ENCODE measurements at places on chromosomes 12 and 14.

DNA sequence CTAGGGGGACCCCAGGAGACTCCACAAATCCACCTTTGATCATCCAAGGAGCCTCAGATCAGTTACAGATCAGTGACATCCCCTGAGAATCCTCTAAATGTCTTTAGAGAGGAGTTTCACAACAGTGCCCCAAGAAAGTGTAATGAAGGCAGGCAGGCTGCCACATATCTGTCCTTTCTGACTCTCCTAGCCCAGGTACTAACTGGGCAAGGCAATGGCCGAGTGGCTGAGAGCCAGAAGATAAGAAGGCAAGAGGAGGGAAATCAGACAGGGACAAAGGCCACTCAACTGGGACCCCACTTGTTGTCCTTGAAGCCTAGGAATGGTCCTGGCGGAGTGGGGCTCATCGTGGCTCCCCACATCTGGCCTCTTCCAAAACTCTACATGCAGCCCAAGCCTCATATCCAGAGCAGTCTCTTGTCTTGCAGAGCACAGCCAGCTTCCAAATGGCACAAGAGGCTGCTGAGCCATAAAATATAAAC is 11.6 kb downstream of the ACTN1 start:
- no peak for DNase-seq

DNA sequence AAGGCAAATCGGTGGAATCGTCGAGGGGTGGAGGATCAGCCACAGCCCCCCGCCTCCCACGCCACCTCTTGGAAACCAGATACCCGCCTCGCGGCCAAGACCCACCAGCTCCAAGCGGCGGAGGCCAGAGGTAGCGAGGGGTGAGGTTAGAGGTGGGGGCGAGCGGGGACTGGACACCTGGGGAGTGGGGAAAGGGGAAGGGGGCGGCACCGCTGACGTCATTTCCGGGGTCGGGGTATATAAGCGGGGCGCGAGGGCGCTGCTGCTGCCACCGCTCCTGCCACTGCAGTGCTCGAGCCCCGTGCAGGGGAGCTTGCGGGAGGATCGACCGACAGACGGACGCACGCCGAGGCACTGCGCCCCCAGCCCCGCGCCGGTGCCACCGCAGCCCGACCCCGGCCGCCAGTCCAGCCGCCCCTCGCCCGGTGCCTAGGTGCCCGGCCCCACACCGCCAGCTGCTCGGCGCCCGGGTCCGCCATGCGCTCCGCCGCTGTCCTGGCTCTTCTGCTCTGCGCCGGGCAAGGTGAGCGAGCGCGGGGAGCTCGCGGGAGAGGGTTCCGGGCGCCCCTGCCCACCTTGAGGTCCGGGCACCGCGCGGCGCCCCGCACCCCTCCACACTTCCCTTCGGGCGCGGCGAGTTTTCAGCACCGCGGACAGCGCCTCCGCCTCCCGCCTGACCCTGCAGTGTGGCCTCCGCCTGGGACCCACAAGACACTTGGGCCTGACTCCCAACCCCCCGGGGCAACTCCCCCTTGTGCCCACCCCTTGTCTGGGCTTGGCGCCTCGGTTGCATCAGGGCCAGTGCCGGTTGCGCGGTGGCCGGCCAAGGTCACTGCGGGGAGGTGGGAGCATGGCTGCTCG is at the start of gene CHGA:
CHGA (plus strand) TSS at position 268 of the 861 bp plus-strand sequence; CDS start at position 478, 210 bp downstream.
- peak; percentile 23 for DNase-seq

- no peak for DNase-seq
Measured at GRCh38 chr12:4074129-4074528, 199.4 kb upstream of the CCND2 start.

DNA sequence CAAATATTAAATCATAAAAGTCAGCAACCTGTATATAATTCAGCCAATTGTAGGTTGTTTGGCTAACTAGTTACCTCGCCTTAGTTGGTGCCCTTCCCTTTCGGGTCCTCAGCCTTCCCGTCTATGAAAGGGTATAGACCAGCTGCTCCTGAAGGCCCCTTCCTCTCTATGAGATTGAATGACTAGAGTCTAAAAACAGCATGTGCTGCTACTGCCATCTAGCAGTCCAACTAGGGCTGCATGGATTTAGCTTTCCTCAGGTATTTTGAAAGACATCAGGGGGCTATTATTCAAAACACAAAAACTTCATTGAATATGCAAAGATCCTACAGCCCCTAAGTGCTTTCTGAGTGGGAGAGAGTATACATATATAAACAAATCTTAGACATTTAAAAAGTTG is 37.0 kb upstream of the TMEM263 start:
- DNase-seq, result peak; percentile 45

DNA sequence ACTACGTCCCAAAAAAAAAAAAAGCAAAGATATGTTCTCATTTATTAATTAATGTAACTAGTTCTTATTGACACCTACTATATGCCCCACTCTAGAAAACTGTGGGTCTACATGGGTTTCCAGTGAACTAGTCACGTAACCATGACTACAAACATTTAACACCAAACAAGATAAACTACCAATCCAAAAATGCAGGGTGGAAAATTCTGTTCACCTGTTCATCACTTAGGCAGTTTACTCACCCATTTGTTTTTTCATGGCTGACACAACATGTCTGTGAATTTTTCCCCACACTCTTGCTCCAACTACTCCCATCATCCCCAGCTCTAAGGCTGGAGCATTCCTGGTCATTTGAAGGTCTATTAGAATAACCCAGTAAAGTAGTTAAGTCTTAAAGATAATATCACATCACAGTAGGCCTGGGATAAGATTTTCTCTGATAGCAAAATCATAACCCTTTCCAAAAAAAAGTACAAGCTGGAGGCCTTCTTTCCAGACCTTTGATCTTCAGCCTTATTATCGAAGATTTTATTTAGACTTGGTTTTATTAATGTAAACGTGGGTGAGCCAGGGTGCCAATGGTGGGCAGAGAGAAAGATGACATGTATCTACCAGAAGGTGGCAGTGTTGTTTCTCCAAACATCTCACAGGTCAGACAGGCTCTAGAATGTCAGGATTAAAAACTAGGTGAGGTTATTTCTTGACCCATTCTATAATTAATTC is 61.6 kb upstream of the DAAM1 start:
- no peak for DNase-seq

DNA sequence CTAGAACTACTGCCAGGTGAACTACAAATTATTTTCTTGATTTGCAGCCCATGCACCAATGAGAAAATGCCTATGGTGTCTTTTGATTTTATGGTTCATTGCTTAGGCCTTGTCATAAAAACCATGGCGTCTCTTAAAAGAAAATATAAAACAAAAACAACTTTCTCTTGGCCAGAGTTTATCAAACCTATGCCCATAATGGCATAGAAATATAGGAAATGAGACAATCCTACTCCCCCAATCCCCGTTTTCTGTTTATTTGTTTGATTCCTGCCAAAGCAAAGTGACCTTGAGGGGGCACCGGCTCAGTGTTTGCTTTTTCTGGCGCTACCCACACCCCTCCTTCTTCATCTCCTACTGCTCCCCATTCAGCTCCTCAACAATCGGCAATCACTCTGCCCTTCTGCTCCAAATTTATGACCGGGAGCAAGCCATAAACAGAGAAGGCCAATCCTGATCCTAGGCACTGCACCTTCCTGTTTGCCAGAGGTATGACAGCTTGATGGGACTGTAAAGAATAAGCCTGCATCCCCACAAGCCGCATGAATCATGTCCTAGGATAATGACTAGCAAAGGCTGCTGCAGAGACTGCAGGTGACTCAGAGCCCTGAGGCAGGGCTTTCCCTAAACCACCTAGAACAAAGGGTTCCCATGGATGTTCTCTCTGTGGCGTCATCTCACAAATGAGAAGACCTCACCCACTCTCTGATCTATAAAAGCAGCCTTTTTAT is 874.9 kb downstream of the NRXN3 start:
- peak; percentile 79 for DNase-seq

DNA sequence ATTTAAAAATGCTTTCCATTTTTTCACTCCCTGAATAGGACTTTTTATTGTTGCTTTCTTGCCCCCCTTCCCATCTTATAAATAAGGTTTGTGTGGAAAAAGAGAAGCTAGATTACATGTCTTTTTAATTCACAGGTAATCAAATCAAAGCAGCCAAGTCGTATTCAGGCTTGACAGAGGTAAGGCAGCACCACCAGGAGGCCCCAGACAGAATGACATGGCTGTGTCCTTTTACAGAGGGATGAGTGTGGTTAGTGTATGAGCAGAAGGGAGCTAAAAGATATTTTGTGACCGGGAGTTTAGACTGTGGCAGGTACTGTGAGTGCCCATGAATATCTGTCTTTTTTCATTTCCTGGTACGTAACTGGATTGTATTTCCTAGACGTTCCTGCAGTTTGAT is 596.1 kb downstream of the ETNK1 start:
- DNase-seq, result no peak

GRCh38 chr14:67583711-67584644 is 16.1 kb downstream of the PIGH start:
- DNase-seq, result no peak

DNA sequence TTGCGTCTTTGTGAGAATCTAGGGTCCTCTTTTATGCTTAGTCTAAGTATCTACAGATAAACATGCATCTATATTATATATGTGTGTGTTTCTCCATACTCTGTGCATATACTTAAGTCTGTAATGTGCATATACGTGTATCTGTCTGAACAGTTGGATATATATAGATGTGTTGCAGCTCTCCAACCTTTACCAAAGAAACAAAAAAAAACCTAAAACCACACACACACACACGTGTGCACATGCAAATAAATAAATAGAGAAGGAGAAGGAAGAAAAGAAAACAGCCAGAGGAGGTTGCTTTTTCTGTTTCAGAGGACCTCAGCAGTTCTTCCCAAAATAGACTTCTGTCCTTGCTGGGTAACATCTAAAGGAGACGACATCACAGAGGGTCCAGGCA is 244.9 kb downstream of the CACNA1C start:
- no peak for DNase-seq

DNA sequence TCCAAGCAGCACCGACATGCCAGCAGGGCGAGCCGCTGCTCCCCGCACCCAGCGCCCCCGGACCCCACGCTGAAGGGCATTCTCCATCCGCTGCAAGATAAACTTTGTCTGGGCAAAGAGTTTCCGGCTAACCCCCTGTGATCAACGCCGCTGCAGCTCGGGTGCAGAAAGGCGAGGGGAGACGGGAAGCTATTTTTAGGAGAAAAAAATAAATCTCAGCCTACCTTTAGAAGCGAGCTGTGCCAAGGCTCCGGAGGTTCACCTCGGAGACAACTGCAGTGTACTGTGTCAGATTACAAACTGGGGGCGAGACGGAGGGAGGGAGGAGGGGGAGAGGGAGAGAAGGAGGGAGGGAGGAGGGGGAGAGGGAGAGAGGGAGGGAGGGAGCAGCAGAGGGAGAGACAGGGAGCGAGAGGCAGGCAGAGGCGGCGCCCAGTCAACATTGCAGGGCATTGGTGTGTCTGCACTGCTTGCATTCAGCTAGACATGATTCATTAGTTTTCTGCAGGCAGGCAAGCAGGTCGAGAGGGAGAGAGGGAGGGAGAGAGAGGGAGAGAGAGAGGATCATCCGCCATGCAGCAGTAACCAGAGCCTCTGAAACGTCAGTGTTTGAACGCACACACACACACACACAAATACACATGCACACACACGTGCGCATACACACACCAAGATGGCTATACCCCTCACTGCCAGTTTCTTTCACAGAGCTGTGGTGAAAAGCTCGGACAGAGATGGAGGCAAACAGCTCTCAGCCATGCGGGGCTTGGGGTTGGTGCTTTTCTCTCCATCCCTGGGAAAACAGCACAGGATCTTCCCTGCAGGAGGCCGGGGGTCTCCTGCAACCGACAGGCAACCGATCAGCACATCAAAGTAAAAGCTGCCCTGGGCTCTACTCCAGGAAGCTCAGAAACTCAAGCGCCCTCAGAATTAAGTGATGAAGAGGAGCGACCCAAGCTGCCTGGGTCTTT is at the start of gene RIMBP2:
RIMBP2 (minus strand) TSS at position 302 of the 971 bp plus-strand sequence. CDS start 237,286 bp downstream, outside the sequence.
- no peak for DNase-seq

DNA sequence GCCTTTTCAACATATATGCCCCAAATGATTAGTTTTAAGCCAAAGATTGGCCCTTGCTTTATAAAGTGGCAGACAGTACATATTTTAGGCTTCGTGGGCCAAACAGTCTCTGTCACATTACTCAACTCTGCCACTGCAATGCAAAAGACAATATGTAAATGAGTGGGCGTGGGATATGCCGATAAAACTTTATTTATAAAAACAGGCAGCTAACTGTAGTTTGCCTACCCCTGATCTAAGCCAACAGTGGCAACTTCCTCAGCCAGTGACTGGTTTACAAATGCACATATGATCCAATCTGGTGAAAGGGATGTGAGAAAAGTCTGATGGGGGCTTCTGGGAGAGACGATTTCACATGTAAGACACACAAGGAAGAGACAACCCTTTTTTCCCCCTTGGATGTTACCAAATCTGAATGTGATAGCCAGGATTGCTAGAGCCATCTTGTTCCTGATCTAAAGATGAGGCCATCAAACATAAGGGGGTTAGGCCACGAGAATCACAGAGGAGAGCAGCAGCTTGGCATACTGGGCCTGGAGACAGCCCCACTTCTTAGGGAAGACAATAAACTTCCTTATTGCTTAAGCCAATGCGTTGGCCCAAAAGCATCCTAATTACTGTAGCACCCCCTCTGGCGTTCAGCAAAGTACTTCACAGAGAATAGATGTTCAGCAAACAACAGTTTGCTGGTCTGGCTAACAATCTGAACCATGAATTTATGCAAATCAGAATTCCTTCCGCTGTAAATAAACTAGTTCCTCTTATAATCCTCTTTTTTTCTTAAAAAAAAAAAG is 75.2 kb upstream of the TMCC3 start:
- no peak for DNase-seq

DNA sequence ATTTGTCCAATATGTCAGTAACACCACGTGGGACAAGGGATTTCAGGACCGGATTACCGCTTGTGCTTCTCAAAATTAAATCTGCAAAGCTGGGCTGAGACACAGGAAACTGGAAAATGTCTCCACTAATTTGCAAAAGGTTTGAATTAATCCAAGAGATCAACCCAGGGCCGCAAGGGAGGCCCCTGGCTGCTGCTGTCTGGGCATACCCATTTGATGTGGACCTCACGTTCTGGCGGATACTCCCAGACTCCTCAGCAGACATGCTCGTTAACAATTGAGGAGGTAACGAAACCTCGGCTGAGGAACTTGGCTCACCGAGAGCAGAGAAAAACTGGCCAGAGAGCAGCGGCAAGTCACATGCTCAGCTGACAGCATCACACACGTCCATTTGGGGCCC is 180.6 kb downstream of the SLC15A4 start:
- DNase-seq, result no peak

DNA sequence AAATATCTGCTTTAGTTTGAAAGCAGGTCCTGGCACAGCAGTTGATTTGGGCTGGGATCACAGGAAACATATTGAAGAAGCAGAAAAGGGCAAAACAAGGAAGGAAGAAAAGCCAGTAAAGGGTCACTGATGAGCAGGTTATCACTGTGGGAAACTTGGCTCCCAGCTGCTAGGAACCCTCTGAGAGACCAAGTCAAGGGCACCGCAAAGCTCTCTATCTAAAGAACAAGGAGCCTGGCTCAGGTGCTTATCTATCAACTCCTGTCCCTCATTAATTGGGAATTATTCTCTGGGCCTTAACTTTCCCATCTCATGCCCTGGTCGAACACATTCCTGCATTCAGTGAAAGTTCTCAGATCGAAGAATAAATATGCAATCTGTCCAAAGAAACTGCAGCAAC is 450.9 kb upstream of the RPL10L start:
- DNase-seq, result no peak

DNA sequence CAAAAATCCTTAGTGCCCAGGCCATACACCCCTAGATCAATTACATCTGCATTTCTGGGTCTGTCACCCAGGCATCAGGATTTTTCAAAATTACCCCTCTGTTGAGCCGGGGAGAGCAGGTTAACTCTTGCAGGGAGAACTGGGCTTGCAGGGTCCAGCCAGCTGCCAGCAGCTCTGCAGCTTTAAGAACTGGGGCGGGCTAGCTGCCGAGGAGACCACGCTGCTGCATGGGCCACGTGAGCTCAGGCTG is at the start of gene DGLUCY:
DGLUCY (plus strand) TSS at position 245 of the 250 bp plus-strand sequence. CDS start 46,222 bp downstream, outside the sequence.
- no peak for DNase-seq

GRCh38 chr12:3933074-3933818 is 60.0 kb upstream of the PARP11 start:
- DNase-seq, result no peak

Data from NCI-H2081 treated with DMSO at 0.1 percent for 48 hours (cell line).